ENCODE measurements at places on chromosomes 12 and 14.

GRCh38 chr14:29716150-29716549 is 211.5 kb downstream of the PRKD1 start:
- no peak for DNase-seq

- no peak for DNase-seq
Observed at GRCh38 chr12:133081159-133081780, 547 bp downstream of the ZNF140 start.

GRCh38 chr14:54475911-54476310 is 12.9 kb downstream of the GMFB start:
- no peak for DNase-seq

GRCh38 chr12:5684989-5685388 is 253.1 kb downstream of the NTF3 start:
- no peak for DNase-seq

DNA sequence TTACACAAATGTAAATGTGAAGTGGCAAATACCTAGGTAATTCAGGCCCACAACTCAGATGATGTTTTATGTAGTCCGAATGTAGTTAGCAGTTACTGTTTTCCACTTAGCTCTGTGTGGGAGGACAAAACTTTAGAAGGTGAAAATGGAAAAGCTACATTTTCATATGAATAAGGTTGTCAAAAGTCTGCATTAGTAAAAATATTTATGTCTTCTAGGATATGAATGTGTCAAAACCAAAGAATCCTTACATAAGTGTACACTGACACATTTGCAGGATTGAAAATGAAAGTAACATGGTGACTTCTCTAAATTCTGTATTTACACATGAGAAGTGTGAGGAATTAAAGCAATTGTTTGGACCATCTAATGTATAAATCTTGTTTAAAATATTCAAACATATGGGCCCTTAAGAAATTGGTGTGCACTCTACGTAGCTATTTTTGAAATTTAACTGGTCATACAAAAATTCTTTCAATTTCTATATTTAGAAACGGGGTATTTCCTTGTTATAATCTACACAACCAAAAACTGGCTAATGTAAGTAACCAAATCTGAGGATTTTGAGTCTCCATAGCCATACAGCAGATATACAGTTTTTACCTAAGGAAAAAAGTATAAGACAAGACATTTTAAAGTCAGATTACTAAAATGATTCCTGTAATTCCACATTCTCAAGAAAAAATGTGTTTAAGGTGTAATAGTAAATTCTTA is 5.4 kb downstream of the CDKN1B start:
- DNase-seq = no peak

DNA sequence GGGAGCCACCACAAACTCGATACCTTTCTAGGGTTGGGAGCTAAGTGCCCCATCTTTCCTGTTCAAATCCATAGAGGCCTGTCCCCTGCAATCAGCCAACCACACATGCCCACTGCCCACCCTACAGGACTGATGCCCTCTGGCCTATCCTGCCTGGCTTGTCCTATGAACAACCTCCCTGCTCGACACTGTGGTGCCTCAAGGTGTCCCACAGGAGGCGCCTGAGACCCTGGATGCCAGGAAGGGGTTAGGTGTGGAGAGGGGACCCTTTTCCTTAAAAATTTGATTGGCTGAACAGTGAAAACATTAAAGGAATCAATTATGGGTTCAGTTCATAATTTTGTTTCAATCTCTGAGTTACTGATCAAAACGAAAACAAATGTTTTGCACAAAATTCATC is 97.3 kb upstream of the FZD10 start:
- no peak for DNase-seq

Measured in CD4-positive, alpha-beta T cell treated with Interleukin-15 for 1 hour (primary cell).